ENCODE measurements at places on chromosomes 1 and 21.
A peak's percentile ranks its signal among the peaks of the same experiment; 100 is the strongest.

- no peak for DNase-seq
These were observed 14.4 kb downstream of the FHAD1 start for GRCh38 chr1:15261155-15262002.

- peak; percentile 42 for DNase-seq
These were observed 511.2 kb downstream of the PLPP3 start for GRCh38 chr1:56068210-56068609.

- DNase-seq, result no peak
These were observed 9.9 kb downstream of the GPR3 start for GRCh38 chr1:27402349-27402754.

GRCh38 chr1:7274256-7274655 is 489.0 kb downstream of the CAMTA1 start:
- no peak for DNase-seq

DNA sequence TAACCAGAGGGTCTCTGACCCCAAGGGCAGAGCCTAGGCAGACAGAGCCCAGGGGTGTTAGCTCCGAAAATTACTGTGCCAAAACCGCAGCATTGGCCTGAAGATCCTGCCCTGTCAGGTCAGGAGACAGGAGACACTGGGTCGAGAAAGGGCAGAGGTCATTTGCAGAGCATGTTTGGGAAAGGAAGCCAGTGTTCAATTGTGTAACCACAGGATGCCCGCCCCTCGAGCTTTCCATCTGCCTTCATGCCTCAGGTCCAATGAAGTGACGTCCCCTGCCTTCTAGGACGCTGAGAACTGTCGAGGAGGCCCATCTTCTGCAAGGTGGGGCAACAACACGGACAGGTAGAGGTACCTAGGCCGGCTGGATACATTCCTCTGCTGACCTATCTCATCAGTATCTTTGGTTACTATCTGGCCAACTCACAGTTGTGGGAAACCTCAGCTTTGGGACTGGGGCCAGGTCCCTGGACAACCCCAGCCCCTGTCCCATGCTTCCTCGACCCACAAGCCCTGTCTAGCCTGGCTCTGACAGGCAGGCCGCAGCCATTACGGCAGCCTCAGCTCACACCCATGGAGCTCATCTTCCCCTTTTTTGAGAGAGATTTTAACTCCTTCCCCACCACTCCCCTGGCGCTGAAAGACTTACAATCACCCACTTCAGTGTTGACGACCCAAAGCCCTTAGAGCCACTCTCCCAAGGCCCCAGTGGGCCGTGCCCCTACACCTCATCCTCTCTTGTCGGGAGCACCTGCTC is 1.3 kb downstream of the ARL8A start:
- DNase-seq, result no peak

DNA sequence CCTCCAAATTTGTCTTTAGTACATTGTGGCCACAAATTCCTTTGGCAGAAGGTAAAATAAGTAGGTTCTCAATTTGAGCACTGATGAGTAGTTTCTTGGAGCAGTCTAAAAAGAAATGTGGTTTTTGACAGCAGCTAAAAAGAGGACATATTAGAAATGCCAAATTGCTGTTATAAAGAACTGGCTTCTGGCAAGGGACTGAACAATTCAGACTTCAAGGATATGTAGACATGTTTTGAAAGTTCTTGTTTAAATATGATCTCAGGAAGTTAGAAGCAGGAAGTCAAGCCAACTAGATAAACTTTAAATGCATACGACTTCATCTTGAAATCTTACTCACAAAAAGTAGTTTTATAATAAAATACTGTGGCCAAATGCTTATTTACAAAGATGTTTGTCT is 18.8 kb downstream of the C1orf52 start:
- DNase-seq, result no peak

DNA sequence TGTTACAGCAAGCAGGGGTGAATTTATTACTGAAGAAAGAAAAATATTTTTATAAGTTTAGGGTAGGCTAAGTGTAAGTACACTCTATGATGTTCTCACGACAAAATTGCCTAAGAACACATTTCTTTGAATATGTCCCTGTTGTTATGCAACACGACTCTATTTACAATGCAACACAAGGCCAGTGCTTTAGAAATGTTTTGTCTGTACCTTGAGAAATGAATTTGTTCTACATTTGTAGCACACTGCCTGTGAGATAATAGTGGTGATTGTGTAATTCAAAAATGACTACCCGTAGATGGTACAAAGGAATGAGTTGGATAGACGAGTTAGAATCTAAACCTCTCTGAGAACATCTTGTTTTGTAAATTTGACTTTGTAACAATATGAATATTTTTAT is 63.7 kb upstream of the IGSF5 start:
- no peak for DNase-seq

DNA sequence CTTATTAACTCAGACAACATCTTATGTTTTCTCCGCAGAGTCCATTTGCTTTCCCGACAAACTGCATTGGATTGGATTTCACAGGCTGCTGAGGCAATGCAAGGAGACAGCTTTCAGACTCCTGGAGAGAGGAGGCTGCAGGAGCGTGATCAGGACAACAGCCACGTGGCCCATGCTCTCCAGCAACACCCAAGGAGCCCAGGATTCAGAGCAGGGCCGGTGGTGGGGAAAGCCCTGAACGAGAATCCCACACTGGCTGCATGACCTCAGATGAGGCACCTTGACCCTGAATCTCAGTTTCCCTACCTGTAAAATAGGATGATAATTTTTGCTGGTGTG is 78.3 kb upstream of the NFASC start:
- DNase-seq, result no peak

- DNase-seq, result no peak
These were observed 597.2 kb upstream of the ZP4 start for GRCh38 chr1:238487931-238488330.

- no peak for DNase-seq
These were observed 11.5 kb downstream of the ARHGEF10L start for GRCh38 chr1:17550729-17551584.

DNA sequence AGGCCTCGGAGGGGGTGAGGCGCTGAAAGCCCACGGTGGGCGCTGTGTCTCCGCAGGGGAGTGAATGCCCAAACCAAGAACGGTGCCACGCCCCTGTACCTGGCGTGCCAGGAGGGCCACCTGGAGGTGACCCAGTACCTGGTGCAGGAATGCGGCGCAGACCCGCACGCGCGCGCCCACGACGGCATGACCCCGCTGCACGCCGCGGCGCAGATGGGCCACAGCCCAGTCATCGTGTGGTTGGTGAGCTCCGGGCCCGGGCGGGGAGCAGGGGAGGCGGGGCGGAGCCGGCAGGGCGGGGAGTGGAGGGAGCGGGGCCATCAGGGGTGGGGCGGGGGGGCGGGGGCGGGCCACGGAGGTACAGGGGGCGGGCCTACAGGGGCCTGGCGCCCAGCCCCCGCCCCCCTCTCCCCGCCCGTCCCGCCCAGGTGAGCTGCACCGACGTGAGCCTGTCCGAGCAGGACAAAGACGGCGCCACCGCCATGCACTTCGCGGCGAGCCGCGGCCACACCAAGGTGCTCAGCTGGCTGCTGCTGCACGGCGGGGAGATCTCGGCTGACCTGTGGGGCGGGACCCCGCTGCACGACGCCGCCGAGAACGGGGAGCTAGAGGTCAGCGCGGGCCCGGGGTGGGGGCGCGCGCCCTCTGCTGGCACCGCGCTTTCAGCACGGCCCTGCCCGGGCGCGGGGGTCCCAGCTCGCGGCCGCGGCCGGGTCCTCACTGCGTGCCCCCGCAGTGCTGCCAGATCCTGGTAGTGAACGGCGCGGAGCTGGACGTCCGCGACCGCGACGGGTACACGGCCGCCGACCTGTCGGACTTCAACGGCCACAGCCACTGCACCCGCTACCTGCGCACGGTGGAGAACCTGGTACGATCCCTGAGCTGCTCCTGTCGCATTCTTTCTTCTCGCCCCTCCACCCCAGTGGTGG is 15.9 kb downstream of the ESPN start:
- no peak for DNase-seq

DNA sequence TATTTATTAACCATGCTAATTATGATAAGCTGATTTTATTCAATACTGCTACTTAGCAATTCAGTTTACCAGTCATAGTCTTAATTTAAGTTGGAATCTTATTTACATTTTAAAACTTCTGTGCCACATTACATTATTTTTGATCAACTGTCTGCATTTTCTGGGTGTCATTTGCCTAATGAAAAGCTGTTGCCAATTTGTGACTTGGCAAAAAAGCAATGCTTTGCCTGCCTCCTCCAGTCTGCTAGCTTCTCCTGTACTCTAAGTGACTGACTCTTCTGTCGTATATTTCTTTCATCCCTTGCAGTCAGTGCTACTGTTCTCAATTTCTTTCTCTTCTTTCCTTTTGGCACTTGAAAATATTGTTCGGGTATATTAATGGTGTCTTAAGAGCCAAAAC is 5.6 kb upstream of the IVNS1ABP start:
- DNase-seq, result no peak

- DNase-seq, result no peak
These were observed 78.4 kb downstream of the HS2ST1 start for GRCh38 chr1:86992861-86993260.

DNA sequence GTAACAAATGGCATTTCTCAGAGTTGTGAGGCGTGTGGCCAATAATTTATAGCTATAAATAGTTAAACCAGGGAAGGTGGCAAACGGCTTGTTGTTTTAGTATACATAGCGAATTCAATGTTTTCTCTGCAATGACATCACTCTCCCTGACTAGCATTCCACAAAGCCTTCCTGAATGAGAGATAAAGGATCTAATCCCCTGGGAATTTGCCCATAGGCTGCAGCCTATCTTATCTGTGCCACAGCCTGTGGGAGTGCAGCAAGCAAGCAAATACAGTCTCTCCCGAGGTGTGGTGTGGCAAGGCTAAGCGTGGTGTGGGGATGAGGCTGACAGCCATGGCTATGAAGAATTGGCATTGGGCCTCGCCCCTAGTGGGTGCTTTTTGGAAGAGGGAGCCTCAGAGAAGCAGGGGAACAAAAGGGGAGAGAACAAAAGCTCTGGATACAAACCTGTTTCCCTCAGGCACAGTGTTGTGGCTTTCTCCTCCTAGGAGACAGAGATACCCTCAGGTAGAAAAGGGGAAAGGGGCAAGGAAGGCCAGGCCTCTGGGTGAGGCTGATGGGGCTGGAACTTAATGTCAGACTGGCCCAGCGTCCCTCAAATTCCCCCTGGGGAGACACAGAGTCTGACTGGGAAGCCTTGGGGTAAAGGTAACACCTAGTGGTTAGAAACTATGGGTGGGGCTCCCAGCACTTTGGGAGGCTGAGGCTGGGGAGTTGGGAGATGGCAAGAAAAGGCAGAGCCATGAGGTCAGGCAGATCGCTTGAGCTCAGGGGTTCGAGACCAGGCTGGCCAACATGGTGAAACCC is 8.9 kb downstream of the TAGLN2 start:
- DNase-seq, result no peak

GRCh38 chr1:168960595-168960994 is 145.9 kb upstream of the ATP1B1 start:
- DNase-seq, result no peak

DNA sequence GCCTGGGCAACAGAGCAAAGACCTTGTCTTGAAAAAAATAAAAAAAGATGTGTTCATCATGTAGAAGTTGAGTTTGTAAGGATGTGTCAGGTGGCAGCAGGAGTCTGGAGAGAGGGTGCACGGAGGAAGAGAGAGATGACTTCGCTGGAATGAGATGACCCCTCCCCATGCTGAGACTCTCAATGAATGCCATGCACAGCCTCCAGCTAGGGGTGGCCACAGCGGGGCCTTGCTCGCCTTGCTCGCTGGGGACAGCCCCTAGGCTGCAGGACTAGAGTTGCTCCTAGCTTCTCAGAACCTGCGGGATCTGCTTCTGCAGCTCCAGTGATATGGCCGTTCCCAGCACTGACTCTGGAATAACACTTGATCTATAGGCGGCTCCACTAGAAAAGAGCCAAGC is 6.6 kb upstream of the C2CD2 start:
- no peak for DNase-seq

DNA sequence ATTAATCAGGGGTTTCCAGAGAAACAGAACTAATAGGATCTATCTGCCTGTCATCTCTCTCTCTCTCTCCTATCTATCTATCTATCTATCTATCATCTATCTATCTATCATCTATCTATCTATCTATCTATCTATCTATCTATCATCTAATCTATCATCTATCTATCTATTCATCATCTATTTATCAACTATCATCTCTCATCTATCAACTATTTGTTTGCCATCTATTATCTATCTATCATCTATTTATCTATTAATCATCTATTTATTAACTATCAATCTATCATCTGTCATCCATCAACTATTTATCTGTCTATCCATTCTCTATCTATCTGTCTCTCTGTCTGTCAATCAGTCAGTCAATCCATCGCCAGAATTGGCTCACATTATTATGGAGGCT is 70.0 kb upstream of the MRPS6 start:
- no peak for DNase-seq

DNA sequence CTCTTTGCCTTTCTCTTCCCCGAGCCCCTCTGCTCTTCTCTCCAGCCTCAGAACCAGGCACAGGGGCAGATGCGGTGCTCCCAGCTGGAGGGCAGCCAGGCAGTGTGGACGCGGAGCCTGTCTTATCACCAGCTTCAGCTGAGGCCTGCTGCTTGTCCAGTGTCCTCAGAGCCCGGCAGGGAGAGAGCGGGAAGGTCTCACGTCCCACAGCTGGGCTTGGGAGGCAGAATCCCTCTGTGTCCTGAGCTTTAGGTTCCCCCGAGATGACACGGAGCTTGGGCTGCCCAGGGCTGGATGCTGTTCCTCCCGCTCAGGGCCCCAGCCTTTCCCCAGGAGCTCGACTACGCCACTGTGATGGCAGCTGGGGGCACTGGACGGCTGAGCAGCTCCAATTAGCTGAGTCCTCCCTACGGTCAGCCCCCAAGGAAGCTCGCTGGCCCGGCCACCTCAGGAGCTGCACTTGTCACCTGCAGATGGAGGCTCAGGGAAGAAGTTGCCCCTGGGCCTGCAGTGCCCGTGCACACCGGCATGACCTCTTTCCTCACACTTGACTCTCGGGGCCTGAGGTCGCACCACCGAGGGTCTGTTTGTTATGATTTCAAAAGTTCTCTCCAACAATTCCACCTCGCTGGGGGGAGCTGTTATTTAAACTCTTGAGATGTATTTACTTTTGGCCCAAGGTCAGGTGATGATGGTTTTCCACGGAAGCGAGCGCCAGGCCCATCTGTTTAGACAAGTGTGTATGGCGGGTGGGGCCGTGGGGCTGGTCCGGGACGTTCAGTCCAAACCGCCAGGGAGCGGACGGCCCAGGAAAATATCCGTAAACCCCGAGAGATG is 127.3 kb downstream of the SIK1 start:
- no peak for DNase-seq

- DNase-seq, result peak; percentile 83
These were observed 114.1 kb upstream of the CD34 start for GRCh38 chr1:208025031-208025430.
